ENCODE measurements at places on chromosomes 6 and 20.

DNA sequence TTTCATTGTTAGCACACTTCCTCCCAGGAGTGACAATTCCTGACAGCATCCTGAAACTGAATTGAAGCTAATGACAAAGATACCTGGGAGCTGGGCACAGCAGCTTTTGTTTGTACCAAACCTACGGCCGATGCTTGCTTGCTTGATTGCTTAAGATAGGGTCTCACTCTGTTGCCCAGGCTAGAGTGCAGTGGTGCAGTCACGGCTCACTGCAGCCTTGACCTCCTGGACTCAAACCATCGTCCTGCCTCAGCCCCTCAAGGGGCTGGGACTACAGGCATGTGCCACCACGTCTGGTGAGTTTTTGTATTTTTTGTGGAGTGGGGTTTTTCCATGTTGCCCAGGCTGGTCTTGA lies 84.7 kb upstream of the SCP2D1 start:
- DNase-seq, result no peak

- peak; percentile 63 for DNase-seq
These were observed 5.9 kb downstream of the TMEM239 start for GRCh38 chr20:2822073-2822472.

- no peak for DNase-seq
These were observed 88.0 kb downstream of the PTPRK start for GRCh38 chr6:128432394-128432793.

GRCh38 chr20:50112512-50113419 lies at the start of gene UBE2V1:
Gene UBE2V1, minus strand, starts transcription at chr20:50113150. Its CDS starts 22 bp downstream, at chr20:50113128.
- DNase-seq, result peak; percentile 93

DNA sequence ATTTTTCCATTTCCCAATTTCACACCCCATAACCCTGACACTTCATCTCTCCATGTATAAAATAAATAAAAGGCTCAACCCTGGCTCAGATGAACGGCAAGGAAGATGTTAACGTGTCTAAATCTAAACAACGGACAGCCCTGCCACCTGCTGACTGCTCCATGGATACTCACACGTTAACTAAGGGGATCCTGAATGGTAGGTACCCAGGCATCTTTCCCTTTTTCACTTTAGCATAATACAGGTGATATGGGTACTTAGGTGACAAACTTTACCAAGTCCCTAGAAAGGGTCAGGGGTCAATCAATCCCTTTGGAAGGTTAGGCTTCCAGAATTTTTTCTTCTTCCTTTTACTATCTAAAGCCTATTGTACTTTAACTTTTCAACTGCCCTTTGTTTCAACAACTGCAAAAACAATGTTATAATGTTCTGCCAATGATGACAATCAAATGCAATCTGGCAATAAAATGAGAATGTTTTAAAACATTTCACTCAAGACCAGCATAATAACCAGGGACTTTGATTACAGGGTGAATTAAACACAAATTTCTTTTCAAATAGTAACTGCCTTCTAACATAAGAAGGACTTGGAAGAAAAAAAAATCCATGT lies 52.4 kb upstream of the IPCEF1 start:
- DNase-seq, result no peak

GRCh38 chr6:36979347-36979742 lies 6.7 kb downstream of the MTCH1 start:
- DNase-seq, result peak; percentile 58

DNA sequence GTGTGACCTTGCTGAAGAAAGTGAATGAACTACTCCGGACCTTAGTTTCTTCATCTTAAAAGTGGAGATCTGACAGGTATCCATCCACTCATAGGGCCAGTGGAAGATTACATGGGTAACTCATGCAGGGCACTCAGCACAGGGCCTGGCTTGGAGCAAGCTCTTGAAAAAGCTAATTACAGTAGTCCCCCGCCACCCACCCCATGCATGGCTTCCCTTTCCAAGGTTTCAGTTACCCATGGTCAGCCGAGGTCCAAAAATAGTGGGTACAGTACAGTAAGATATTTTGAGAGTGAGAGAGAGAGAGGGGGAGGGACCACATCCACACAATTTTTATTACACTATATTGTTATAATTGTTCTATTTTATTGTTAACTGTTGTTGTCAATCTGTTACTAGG lies 7.1 kb upstream of the PMEPA1 start:
- DNase-seq, result no peak

DNA sequence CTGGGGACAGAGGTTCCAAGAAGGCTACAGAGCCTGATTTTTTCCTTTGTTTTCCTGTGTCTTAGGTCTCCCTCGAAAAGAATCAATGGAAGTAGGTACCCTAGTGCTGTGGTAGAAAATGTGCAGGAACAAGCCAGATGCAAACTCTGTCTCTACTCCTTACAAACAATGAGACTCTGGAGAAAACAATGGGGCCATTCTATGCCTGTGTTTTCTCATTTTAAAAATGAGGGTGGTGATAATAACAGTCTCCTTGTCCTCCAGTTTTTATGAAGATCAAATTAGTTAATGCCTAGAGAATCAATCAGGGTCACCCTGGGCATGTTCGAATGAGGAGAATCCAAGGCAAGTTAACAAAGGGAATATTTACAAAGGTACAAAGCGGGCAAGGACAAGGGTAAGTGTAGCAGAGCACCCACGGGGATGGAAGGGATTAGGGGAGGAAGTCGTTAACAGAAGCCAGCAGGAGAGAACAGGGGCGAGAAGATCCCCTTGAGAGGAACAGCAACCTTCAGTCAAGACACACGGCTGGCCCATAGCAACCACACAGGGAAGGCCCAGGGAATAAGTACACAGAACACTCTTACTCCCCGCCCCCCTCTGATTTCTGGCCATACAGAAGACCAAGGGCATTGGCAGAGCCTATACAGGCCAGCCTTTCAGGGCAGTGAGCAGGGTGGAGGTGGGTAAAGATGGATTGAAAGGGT lies 342.8 kb downstream of the PTPRT start:
- no peak for DNase-seq

DNA sequence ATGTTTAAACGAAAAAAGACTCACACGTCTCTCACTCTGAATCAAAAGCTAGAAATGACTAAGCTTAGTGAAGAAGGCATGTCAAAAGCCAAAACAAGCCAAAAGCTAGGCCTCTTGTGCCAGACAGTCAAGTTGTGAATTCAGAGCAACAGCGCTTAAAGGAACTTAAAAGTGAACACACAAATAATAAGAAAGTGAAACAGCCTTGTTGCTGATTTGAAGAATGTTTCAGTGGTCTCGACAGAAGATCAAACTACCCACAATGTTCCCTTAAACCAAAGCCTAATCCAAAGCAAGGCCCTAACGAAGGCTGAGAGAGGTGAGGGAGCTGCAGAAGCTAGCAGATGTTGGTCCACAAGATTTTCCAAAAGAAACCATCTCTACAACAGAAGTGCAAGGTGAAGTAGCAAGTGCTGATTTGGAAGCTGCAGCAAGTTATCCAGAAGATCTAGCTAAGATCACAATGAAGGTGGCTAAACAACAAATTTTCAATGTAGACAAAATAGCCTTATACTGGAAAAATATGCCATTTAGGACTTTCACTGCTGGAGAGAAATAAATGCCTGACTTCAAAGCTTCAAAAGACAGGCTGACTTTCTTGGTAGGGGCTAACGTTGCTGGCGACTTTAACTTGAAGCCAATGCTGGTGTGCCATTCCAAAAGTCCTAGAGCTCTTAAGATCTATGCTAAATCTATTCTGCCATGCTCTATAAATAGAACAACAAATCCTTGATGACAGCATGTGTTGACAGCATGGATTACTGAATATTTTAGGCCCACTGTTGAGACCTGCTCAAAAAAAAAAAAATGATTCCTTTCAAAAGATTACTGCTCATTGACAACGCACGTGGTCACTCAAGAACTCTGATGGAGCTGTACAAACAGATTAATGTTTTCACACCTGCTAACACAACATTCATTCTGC lies 40.3 kb downstream of the SEC63 start:
- no peak for DNase-seq

DNA sequence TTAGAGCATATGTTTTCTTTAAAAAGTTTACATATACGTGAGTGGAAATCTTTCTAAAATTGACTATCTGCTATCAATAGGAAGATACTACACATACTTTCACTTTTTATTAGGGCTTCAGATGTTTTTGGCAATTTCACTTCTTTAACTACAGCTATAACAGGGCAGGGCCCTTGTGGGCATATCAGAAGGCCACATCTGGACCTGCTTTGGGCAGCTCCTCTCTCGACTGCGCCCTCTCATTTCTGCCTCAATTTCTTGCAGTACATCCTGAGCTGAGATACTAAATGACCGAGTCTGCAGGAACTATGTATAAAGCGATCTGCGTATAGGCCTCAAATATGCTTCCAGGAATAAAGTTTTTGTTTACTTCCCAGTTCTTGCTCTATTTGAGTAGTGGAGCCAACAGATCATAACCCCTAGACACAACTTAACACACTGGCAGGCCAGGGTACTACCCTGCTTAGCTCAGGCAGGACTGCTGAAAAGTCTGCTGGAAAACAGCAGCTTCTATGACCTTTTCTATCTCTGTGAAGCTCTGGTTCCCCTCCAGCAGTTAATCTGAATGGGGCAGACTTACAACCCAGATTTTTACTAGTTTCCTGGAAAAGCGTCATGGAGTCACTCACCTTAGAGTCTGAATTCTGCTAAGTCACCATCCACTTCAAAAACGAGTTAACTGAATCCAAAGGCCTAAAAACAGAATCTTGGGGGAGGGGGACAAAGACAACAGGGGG lies 12.7 kb downstream of the GCLC start:
- DNase-seq, result no peak

- DNase-seq, result no peak
These were observed 891.4 kb downstream of the TFAP2A start for GRCh38 chr6:9523462-9523861.

- no peak for DNase-seq
These were observed 34.6 kb downstream of the HDAC2 start for GRCh38 chr6:113936093-113936934.

GRCh38 chr6:115706324-115706723 lies 354.4 kb downstream of the FRK start:
- no peak for DNase-seq

DNA sequence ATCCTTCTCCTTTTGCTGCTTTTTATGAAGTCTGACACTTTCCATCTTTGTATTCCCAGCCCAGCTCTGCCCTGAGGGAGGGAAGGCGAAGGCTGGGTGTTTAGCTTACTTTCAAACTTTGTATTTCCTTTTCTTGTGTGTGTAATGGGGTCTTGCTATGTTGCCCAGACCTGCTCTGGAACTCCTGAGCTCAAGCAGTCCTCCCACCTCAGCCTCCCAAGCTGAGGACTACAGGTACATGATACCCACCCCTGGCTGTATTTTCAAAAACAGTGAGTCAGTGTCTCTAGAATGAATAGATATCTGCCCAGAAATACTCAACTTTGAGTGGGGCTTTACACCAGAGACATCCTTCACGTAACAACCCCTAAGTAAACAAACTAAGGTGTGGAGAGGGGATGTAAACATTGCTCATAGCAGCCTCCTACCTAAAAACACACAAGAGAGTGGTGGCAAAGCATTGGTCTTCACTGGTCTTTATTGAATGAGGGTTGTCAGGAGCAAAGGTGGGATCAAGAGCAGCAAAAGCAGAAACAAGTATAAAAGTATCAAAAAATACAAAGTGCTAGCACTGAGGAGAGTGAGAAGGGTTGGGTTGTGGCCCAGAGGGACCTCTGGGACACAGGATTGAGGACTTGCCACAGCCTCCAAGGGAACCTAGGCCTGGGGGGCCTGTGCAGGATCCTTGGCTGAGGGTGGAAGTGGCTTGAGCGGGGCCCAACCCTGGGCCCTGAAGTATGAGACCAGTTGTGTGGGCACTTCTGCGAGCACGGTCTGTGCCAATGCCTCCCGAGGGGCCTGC lies 10.2 kb downstream of the SPAG4 start:
- no peak for DNase-seq

GRCh38 chr6:88881451-88881850 lies 82.0 kb downstream of the RNGTT start:
- DNase-seq, result no peak

- no peak for DNase-seq
These were observed 216.3 kb downstream of the ADGRG6 start for GRCh38 chr6:142518126-142518525.

- DNase-seq, result no peak
These were observed 50.4 kb downstream of the BANF2 start for GRCh38 chr20:17749978-17750721.

DNA sequence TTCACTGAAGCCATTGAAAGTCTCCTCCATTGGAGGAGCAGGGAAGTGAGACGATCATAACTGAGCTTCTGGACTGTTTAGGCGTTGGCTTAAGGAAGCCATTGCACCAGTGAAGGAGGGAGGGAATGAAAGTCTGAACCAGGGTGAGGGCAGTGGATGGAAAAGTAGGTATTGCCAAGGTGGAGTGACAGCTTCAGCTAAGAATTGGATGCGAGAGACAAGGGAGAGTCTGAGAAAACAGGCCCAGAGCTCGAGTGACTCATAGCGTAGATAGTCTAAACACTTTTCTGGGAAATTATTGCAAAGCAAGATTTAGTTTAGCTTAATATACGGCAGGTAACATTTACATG lies 4.5 kb downstream of the DSP start:
- DNase-seq, result no peak

DNA sequence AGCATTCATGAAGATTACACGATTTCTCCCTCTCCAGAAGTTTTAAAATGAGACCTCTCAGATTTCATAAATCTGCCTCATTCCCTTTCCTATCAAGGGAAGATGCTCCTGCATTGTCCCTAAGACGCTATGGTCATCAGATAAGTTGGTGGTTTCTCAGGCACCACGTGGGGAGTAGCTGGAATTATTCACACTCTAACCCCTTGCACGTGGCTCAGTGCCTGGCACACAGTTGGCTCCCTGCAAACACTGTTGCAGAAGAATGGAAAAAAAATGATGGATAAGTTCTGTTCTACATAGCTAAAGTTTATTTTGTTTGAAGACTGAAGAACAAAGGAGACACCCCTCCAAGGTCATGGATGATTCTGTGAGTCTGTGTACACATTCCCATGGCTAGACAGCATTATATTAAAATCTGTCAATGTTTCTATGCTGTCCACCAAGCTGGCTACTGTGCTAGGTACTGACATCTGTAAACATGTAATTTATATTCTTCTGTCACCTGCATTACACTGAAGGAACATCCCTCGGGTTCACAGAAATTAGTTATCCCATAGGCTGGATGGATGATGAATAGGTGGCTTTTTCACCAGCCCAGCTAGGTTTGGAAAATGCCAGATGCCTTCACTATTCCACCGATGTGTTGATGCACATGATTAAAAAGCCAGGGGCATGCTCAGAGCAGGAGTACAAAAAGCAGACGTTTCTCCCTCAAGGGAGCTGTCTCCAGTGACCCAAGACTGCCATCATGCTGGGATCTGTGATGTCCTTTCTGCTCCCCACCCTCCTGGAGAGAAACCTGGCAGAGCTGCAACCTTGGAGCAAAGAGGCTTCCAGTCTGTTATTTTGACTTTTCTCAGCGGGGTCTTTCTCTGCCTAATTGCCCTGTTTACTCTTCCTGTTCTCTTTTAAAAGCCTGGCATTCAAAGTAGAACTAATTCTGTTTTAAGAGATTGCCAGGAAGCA lies 610.5 kb downstream of the UTRN start:
- DNase-seq, result no peak

DNA sequence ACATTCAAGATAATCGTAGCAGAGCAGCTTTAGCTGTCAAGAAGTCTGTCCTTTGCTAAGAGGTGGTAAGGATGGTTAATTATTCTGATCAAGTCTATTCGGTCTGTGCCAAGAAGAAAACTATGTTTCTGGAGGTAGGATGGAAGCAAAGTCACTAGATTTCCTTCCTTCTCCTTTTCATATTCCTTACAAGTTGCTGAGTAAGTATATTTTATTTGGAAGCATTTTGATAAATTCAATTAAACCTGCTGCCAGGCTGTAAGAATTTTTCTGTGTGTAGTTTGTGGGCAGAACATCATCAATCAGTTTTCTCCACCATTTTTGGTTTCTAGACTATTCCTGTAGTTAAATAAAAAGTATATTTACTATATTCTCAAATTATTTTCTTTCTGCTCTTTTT lies 311.3 kb downstream of the PRKN start:
- no peak for DNase-seq

- DNase-seq, result no peak
These were observed 25.7 kb downstream of the KCNG1 start for GRCh38 chr20:50996901-50997865.
